Activated CD4-positive, alpha-beta T cell treated with anti-CD3 and anti-CD28 coated beads, Interleukin-2, amount 10 ng/mL, durations not matched to agents 7 days and 5 days (primary cell): ENCODE measurements at places on chromosomes 6 and 20. TPM values are rescaled to one million over a fixed set of nuclear protein-coding genes. Genes with fewer than 3 reads are reported as not detected.

- H3K27ac ChIP-seq, result no peak overlapping the region
- no peak overlapping the region for H3K4me3 ChIP-seq
- H3K36me3 ChIP-seq, result no peaks in the 10 kb centered on the region
- DNase-seq, result no peak
- H3K4me1 ChIP-seq, result no peaks in the 10 kb centered on the region
- peaks cover 14% of the 10 kb centered on the region for H3K27me3 ChIP-seq
Observed at GRCh38 chr6:87791982-87792381, 89.9 kb upstream of the AKIRIN2 start.

- DNase-seq, result no peak
- peaks cover 12% of the 10 kb centered on the region for H3K27me3 ChIP-seq
- no peak overlapping the region for H3K4me3 ChIP-seq
- H3K36me3 ChIP-seq, result no peaks in the 10 kb centered on the region
- H3K4me1 ChIP-seq, result no peaks in the 10 kb centered on the region
- no peak overlapping the region for H3K27ac ChIP-seq
Observed at GRCh38 chr6:100184473-100184872, 190.4 kb upstream of the MCHR2 start.

GRCh38 chr6:70524721-70525286 lies 41.9 kb upstream of the SDHAF4 start:
- H3K36me3 ChIP-seq, result no peaks in the 10 kb centered on the region
- no peaks in the 10 kb centered on the region for H3K27me3 ChIP-seq
- no peak overlapping the region for H3K4me3 ChIP-seq
- DNase-seq, result no peak
- H3K4me1 ChIP-seq, result no peaks in the 10 kb centered on the region
- no peak overlapping the region for H3K27ac ChIP-seq

- H3K27me3 ChIP-seq, result peaks cover 7% of the 10 kb centered on the region
- H3K27ac ChIP-seq, result no peak overlapping the region
- DNase-seq, result no peak
- H3K4me3 ChIP-seq, result no peak overlapping the region
- peaks cover 2% of the 10 kb centered on the region for H3K36me3 ChIP-seq
- peaks cover 28% of the 10 kb centered on the region for H3K4me1 ChIP-seq
Observed at GRCh38 chr6:2033544-2033943, 211.9 kb downstream of the GMDS start.

DNA sequence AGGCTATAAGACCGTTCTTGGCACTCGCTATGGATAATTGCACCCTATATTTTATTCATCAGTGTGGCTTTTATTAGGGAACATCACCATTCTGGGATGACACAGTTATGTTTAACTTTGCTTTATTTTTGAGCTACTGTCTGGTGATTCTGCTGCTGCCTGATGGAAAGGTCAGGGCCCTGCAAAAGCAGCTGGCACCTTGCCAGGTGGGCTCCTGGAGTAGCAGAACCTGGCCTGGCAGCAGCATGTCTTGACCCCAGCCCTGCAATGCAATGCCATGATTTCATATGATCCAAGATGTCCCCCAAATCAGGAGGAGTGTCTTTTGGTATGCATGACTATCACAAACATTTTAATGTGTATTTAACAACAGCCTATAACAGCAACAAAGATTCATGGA lies 228.4 kb upstream of the RSPO3 start:
- DNase-seq, result no peak
- no peaks in the 10 kb centered on the region for H3K4me1 ChIP-seq
- H3K27me3 ChIP-seq, result no peaks in the 10 kb centered on the region
- H3K4me3 ChIP-seq, result no peak overlapping the region

DNA sequence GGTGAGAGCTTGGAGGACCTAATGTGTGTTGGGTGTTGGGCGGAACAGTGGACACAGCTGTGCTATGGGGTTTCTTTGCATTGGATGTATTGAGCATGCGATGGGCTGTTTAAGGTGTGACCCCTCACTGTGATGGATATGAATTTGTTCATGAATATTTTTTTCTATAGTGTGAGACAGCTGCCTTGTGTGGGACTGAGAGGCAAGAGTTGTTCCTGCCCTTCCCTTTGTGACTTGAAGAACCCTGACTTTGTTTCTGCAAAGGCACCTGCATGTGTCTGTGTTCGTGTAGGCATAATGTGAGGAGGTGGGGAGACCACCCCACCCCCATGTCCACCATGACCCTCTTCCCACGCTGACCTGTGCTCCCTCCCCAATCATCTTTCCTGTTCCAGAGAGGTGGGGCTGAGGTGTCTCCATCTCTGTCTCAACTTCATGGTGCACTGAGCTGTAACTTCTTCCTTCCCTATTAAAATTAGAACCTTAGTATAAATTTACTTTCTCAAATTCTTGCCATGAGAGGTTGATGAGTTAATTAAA lies 3.0 kb downstream of the HLA-A start:
- H3K4me1 ChIP-seq, result peaks cover 46% of the 10 kb centered on the region
- H3K27ac ChIP-seq, result peak overlapping the region; percentile 99
- no peaks in the 10 kb centered on the region for H3K27me3 ChIP-seq
- H3K36me3 ChIP-seq, result peaks cover 73% of the 10 kb centered on the region
- peak overlapping the region; percentile 93 for H3K4me3 ChIP-seq

GRCh38 chr6:166760288-166760687 lies 133.2 kb upstream of the RPS6KA2 start:
- peak; percentile 83 for DNase-seq
- H3K4me3 ChIP-seq, result peak overlapping the region; percentile 7
- H3K36me3 ChIP-seq, result no peaks in the 10 kb centered on the region
- no peak overlapping the region for H3K27ac ChIP-seq
- peaks cover 36% of the 10 kb centered on the region for H3K27me3 ChIP-seq
- H3K4me1 ChIP-seq, result peaks cover 38% of the 10 kb centered on the region

- no peaks in the 10 kb centered on the region for H3K4me1 ChIP-seq
- H3K27ac ChIP-seq, result no peak overlapping the region
- H3K4me3 ChIP-seq, result no peak overlapping the region
Observed at GRCh38 chr6:101114703-101115102, 233.6 kb upstream of the ASCC3 start.

DNA sequence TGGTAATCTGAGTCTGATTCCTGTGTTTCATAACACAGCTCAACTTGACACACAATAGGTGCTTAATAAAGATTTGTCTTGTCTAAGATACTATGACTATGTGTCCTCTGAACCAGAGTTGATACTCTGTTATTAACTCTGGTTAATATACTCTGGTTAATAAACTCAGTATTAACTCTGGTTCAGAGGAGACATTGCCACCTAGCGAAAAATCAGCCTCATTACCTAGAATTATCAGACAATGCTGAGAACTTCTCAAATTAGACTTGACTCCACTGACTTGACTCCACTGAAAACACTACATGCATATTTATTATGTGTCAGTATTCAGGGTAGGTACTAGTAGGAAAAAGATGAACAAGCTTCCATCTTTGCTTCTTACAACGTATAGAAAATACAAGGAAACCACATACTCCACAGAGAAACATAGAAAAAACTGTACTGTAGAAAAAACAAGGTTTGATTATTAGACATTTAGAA lies 73.9 kb downstream of the AHI1 start:
- peak; percentile 27 for DNase-seq
- H3K4me1 ChIP-seq, result peaks cover 9% of the 10 kb centered on the region
- no peak overlapping the region for H3K4me3 ChIP-seq
- H3K36me3 ChIP-seq, result peaks cover 4% of the 10 kb centered on the region

DNA sequence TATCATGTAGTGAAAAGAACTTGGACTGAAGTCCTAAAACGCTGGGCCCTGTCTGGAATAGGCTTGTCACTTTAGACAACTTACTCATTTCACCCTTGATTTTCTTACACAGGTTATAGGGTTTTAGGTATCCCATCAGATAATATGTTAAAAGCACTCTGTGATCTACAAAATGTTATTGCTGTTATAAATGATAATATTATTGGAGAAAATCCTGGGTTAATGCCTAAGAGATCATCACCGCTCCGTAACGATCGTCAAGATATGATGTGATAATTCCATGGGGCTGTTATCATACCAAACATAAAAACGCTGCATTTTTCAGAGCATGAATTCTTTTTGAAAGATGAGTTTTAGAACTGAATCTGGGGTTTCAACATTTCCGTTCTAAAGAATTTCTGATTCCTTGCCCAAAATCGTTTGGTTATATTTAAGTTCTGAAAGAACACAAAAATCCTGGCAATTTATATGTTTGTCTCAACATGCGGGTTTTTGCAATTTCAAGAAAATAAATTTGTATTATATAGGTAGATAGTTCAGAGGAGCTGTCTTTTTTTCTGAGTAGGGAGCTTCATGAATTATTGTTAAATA lies 154.8 kb downstream of the FOXC1 start:
- H3K4me1 ChIP-seq, result peaks cover 16% of the 10 kb centered on the region
- H3K27me3 ChIP-seq, result no peaks in the 10 kb centered on the region
- no peaks in the 10 kb centered on the region for H3K36me3 ChIP-seq
- no peak overlapping the region for H3K27ac ChIP-seq
- H3K4me3 ChIP-seq, result no peak overlapping the region
- DNase-seq, result no peak

- DNase-seq, result no peak
- no peaks in the 10 kb centered on the region for H3K36me3 ChIP-seq
- H3K4me1 ChIP-seq, result no peaks in the 10 kb centered on the region
- no peaks in the 10 kb centered on the region for H3K27me3 ChIP-seq
- H3K4me3 ChIP-seq, result no peak overlapping the region
- H3K27ac ChIP-seq, result no peak overlapping the region
Observed at GRCh38 chr6:40349123-40349900, 237.9 kb downstream of the LRFN2 start.

DNA sequence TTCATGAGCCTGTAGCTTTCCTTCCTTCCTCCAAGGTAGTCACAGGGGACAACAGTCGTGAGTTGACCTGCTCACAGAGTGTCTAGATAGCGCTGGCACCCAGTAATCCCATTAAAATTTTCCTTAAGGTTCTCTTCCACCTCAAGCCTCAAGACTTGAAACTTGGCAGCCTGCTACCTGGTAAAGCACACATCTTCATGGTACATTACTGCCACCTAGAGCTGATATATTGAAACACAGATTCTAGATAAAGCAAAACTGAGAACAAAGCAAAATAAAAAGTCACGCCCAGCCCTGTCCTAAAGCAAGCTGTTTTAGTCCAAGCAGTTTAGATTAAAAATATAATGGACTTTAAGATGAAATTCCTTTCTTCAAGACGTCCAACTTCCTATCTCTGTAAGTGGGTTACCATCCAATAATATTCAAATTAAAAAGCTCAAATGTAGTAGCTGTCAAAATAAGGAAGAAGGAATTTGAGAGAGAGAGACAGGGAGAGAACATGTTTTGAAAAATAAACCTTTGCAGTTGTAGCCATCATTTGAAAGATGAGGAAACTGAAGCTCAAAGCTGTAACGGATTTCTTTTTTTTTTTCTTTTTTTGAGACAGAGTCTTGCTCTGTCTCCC lies 50.7 kb upstream of the CD83 start:
- peak; percentile 21 for DNase-seq
- no peaks in the 10 kb centered on the region for H3K36me3 ChIP-seq
- H3K27ac ChIP-seq, result no peak overlapping the region
- no peak overlapping the region for H3K4me3 ChIP-seq
- peaks cover 20% of the 10 kb centered on the region for H3K27me3 ChIP-seq

Gene LY6G5B
- total RNA-seq, result 27.4 TPM

Gene KIAA1755
- total RNA-seq, result not detected

Gene APOBEC2
- not detected for total RNA-seq

Gene ADGRF1
- not detected for total RNA-seq

Gene GLP1R
- total RNA-seq, result not detected
